Pulmonary artery endothelial cell (primary cell): ENCODE measurements at places on chromosomes 6 and 20. TPM values are rescaled to one million over a fixed set of nuclear protein-coding genes. Genes with fewer than 3 reads are reported as not detected.

RIPOR3 gene
- total RNA-seq = under 0.01 TPM in 1 of 2 replicates, not detected in the other

ISM1 gene
- under 0.01 and 0.04 TPM in 2 replicates for total RNA-seq

HAO1 gene
- total RNA-seq = 0.07 TPM in 1 of 2 replicates, not detected in the other

EYA2 gene
- not detected in 2 replicates for total RNA-seq

COL21A1 gene
- 0.13 and 1.4 TPM in 2 replicates for total RNA-seq

SLC13A3 gene
- 0.04 and 0.40 TPM in 2 replicates for total RNA-seq

SOBP gene
- 2.6 and 2.8 TPM in 2 replicates for total RNA-seq

KCNG1 gene
- total RNA-seq = 0.40 and 1.3 TPM in 2 replicates

PKIB gene
- total RNA-seq = 0.13 TPM in 1 of 2 replicates, not detected in the other

PAX1 gene
- not detected in 2 replicates for total RNA-seq
